ENCODE measurements at places on chromosomes 2 and 18.

- DNase-seq = no peak
Observed at GRCh38 chr2:147468349-147468748, 376.5 kb upstream of the ACVR2A start.

GRCh38 chr2:85728883-85729824, 24.6 kb upstream of the ATOH8 start:
- peak; percentile 95 for DNase-seq

DNA sequence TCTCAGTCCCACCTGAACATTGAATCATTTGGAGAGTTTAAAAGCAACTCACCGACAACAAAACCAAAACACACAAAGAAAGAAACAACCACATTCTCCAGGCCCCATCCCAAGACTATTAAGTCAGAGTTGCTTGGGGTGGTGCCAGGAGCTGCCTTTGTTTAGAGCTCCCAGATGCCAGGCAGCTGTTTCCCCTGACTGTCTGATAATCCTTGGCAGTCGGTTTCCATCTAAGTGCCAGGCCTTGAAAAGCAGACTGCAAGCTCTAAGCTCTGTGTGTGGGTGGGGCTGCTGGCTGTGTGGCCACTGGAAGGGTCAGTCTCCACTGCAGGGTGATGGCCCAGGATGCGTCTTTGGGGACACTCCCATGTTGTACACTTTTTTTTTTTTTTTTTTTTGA, 255.3 kb upstream of the AGAP1 start:
- peak; percentile 73 for DNase-seq

GRCh38 chr2:86249579-86250391, 50.5 kb downstream of the MRPL35 start:
- DNase-seq = no peak

- no peak for DNase-seq
Observed at GRCh38 chr2:2600366-2600765, 269.3 kb upstream of the MYT1L start.

DNA sequence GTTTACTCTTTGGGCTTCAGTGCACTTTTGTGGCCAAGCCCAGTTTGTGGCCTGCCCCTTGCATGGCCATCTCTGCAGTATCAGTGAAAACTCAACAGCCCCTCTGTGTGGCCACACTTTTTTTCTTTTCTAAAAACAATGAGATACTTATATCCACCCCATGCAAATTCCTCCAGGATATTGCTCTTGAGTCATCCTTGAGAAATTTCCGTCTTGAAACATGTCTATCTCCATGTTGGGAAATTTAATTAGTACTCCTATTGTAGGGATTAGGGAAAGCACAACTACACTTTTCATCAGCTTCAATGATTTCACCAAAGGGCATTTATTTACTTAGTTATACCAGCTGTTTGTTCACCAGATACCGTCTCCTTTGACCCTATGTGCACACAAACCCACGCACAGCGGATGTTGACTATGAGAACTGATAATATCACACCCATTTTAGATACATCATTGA, 993.1 kb downstream of the TSN start:
- no peak for DNase-seq

DNA sequence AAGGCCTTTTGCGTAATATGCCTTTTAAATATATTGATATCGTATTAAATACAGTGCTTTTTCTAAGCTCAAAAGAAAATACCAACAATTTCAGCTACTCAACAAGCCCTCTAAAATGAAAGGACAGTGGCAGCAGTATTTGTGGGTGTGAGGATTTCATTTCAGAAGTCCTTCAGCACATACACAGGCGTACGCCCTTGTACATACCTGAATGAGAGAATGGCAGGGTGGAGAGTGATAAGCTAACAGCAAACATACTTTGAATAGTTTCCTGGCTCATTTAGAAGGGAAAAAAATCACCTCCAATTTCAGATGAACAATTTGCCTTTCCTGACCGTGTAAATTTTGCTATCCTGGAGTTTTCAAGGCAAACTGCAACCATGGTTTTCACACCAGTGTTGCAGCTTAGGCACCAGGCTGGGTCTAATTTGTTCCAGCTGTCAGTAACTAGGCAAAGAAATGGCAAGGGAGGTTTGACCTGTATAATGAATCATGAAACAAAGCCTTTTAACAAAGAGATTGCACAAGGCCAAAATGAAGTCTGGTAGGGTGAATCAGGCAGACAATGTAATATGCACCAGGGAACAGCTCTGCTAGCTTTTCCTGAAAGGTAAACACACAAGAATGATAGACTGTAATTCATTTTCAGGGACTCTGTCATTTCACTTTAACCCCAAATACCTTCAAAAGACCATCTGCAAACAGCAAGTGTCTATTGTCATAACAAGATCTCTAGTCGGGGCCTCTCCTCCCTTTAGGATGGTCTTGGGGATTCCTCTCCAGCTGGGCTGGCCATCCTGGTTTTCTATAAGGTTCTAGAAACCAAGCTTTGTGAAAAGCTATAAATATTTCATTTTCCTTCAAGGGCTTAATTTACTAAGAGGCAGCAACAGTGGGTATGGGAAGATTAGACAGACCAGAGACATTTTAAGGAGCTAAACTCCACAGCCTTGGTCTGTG, 11.5 kb downstream of the ANKRD29 start:
- DNase-seq = no peak

DNA sequence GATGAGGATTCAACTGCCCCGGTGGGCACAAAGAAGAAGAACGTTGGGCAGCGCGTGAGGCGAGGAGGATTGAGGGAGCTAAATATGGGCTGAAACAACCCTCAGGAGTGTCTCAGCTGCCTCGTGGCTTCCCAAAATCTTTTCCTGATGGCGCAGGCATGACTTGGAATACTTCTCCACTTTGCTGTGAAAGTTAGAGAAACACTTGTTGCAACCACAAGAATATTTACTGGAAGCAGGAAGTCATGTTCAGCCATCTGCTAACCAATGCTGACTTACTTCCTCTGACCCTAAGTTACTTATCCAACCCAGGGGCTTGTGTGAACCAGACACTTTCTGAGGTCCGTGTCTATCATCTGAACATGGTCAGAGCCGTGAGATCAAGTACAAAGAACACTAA, 148.8 kb downstream of the ARL4C start:
- DNase-seq = no peak

DNA sequence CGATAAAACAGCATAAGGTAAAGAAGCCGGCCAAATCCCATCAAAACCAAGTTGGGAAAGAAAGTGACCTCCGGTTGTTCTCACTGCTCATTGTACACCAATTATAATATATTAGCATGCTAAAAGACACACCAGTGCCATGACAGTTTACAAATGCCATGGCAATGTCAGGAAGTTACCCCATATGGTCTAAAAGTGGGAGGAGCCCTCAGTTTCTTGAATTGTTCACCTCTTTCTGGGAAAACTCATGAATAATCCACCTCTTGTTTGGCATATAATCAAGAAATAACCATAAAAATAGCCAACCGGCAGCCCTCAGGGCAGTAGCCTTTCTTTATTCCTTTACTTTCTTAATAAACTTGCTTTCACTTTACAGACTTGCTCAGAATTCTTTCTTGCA, 544.9 kb upstream of the SETBP1 start:
- no peak for DNase-seq

DNA sequence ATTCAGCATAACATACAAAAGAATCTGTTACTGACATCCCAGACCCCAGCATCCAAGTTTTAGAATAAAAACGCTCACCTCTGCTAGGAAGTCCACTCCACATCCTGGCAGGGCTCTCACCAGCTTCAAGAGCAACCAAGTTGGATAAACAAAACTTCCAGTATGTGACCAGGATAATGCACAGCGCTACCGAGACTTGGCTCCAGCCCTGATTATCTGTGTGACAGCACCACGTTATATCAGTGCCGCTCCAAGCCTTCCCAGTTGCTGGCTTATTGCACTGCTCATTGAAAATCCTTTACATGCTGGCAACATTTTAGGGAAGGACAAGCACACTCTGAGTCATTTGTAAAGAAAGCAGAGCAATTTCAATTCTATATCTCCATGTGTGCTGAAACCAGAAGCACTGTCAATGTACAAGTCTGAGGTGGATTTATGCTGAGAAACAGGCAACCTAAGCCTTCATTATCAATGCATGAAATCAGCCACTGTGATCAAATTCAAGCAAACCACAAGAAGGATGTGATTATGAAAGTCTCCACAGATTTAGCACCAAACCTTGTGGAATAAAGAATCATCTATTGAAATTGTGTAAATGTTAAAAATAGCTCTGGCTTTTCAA, 115.7 kb downstream of the ZNF385B start:
- DNase-seq = no peak

DNA sequence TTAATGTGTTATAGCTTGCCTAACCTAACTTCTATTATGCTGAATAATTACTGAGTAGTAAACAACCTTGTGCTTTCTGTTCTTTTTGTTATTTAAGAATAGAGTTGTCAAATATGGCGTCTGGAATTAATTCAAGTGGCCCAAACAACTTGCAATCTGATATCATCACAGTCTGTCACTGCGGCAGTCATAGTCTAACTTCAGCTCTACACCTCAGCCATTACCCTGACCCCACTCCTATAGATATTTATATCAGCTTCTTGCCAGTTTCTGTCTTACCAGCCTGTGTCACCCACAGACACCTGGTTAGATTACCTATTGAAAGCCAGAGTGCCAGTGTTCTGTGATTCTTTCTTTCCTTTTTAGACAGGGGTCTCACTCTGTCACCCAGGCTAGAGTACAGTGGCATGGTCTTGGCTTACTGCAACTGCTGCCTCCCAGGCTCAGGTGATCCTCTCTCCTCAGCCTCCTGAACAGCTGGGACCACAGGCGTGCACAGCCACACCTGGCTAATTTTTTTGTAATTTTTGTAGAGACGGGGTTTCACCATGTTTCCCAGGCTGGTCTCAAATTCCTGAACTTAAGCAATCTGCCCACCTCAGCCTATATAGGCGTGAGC, 14.1 kb upstream of the KLHL41 start:
- DNase-seq = no peak

DNA sequence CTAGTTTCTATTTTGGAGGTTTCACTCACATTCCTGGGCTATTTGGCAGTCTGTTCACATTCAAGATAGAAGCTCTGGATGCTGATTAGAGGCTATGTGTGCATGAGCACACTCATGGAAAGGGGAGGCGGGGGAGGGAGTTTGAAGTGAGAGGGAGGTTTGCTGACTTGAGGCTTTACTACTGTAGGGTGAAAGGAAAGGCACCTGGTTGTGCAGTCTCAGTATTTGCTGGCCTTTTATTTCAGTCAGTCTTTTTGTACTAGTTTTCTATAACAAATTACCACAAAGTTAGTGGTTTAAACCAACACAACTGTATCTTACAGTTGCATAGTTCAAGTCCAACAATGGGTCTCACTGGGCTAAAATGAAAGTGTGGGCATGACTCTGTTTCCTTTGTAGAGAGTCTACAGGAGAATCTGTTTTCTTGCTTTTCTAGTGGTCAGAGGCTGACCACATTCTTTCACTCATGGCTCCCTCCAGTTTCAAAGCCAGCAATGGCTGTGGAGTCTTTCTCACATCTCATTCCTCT, 47.7 kb upstream of the NR4A2 start:
- DNase-seq = no peak

DNA sequence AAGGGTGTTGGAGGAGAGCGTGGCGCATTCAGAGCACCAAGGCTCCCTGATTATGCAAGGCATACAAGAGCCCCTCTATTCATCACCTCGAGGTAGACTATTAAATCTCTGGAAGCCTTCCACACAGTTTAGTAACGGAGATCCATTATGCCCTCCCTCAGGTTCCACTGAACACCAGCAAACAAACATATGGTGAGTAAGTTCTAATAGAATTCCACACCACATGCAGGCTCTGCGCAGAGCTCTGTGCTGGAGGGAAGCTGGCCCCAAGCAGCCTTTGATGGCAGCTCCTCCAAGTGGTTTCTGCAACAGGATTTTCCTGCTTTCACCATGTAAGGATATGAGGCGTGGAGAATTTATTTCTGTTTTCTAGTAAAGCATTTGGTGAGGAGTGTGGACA, 238.6 kb downstream of the C1D start:
- DNase-seq = no peak

DNA sequence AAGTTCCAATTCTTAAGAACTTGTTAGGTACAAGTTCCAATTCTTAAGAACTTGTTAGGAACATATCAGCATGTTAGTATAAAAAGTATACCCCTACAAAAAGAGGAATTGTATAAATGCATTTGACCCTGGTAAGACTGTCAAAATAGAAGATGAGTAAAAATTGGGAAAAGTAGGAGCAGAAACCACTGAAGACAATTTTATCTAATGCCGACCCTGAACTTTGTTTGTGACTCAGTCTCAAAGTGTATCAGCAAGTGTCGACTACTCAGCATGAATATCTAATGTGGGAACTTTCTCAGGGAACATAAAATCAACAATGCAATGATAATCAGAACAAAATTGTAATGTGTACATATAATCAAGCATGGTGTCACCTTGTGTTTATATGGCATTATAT, 583 bp upstream of the CD226 start:
- no peak for DNase-seq

DNA sequence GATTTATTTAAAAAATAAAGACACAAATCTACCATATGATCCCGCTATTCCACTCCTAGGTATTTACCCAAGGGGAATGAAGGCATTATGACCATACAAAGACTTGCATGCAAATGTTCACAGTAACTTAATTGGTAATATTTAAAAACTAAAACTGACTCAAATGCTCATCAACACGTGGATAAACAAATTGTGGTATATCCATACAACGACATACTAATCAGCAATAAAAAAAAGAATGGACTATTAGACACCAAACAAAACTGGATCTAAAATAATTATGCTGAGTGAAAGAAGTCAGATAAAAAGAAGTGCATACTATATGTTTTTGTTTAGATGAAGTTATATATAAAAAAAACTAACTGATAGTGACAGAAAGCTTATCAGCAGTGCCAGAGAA, 428.3 kb downstream of the ZEB2 start:
- DNase-seq = no peak
